ENCODE measurements at places on chromosomes 16 and 17. TPM values are rescaled to one million over a fixed set of nuclear protein-coding genes. Genes with fewer than 3 reads are reported as not detected.

Gene CFAP97D1
- total RNA-seq = not detected

DNA sequence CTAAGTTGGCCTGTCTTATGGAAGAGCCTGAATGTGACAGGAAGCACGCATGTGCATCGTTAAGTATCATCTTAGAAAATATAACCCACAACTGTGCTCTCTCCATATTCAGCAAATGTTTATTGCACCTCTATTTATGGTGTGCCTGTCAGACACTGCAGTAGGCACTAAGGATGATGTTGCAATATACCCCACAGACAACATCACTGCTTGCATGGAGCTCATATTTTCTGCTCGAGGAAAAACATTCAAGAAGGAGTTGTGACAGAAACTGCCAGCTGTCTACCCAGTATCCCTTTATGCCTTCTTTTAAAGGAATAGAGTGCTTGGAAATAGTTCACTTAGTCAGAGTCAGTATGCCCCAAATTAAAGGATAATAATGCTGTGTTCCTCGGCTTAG is 132.3 kb upstream of the RBFOX1 start:
- H3K36me3 ChIP-seq = no peaks in the 10 kb centered on the region
- H3K4me3 ChIP-seq = no peak overlapping the region
- H3K27me3 ChIP-seq = no peaks in the 10 kb centered on the region
- no peak overlapping the region for H3K27ac ChIP-seq

GRCh38 chr16:28089205-28089991 is 25.9 kb upstream of the GSG1L start:
- no peaks in the 10 kb centered on the region for H3K4me1 ChIP-seq
- no peaks in the 10 kb centered on the region for H3K27me3 ChIP-seq

Gene PFAS
- 66.4 TPM for total RNA-seq

Gene CCL1
- total RNA-seq = not detected

GRCh38 chr17:37740915-37741314 is 3.9 kb downstream of the HNF1B start:
- peaks cover 69% of the 10 kb centered on the region for H3K27me3 ChIP-seq
- H3K4me3 ChIP-seq = no peak overlapping the region
- no peak overlapping the region for H3K27ac ChIP-seq
- H3K36me3 ChIP-seq = no peaks in the 10 kb centered on the region
- DNase-seq = no peak

- no peak for DNase-seq
- H3K4me1 ChIP-seq = no peaks in the 10 kb centered on the region
- no peak overlapping the region for H3K27ac ChIP-seq
- H3K4me3 ChIP-seq = no peak overlapping the region
- no peaks in the 10 kb centered on the region for H3K36me3 ChIP-seq
Measured at GRCh38 chr16:67949645-67950044, 5.7 kb upstream of the LCAT start.

DNA sequence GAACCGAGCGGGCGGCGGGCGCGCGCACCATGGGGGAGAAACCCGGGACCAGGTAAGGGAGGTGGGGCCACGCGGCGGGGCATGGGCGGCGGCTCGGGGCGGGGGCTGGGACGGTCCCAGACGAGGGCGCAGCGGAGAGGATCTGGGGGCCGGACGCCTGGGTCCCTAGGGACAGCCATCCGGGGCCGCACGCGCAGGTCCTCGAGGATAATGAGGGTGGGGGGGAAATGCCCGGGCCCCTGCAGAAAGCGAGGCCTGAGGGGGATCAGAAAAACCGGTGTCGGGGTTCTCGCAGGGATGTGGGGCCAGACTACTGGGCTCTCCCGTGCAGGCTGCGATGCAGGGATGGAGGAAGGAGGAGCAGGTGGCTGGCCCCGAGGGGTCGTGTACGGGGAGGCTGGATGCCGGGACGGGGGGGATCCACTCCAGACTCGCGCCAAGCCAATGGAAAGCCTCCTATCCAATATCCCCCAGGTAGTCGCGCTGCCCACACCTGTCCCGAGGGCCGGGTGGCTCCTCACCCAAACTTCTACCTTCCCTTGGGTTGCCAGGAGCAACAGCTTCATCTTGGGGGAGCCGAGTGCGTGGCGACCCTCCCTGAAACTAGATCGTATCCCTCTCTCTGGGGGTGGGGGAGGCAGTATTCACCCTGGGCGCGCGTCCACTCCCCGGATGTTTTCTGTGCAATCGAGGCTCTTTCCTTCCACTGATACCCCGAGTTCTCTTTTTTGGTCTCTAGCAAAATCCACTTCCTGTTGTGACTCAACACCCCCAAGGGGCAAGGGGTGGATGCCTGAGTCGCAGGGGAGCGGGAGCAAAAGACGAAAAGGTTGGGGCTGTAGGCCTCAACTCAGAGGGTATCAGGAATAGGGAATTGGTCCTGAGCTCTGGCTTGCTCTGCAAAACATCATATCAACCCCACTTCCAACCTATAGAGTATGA is 532 bp downstream of the ARRB2 start:
- no peaks in the 10 kb centered on the region for H3K27me3 ChIP-seq
- DNase-seq = peak; percentile 65
- H3K36me3 ChIP-seq = peaks cover under 1% of the 10 kb centered on the region
- H3K27ac ChIP-seq = peak overlapping the region; percentile 60
- H3K4me1 ChIP-seq = peaks cover 34% of the 10 kb centered on the region

DNA sequence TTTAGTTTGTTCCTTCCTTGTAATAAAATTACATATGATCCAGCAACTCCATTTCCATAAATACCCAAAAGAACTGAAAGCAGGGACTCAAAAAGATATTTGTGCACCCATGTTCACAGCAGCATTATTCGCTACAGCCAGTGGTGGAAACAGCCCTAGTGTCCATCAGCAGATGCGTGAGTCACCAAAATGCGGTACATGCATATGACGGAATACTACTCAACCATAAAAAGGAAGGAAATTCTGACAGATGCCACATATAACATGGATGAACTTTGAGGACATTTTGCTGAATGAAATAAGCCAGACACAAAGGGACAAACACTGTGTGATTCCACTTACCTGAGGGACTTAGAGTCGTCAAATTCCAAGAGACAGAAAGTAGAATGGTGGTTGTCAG is 9.1 kb upstream of the SLC47A2 start:
- H3K27ac ChIP-seq = no peak overlapping the region
- no peaks in the 10 kb centered on the region for H3K27me3 ChIP-seq
- peaks cover 12% of the 10 kb centered on the region for H3K4me1 ChIP-seq
- H3K36me3 ChIP-seq = no peaks in the 10 kb centered on the region

DNA sequence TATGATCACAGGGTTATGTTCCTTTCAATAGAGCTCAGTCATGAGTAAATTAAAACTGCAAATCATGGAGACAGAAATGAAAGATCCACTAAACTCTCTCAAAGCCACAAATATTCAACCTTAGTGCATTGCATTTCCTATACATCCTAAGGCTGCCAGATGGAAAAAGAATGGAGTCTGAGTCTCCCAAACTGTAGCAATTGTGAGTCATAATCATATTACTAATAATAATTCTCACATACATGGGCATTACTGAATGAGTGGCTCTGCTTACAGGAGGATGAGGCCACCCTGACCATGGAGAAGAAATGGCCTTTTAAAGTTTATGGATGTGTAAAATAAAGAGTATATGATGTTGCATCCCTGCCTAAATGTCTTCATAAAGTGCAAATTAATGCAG is 3.2 kb downstream of the CA10 start:
- no peaks in the 10 kb centered on the region for H3K36me3 ChIP-seq
- H3K4me3 ChIP-seq = no peak overlapping the region
- DNase-seq = no peak
- H3K27ac ChIP-seq = no peak overlapping the region
- no peaks in the 10 kb centered on the region for H3K4me1 ChIP-seq
- H3K27me3 ChIP-seq = peaks cover 37% of the 10 kb centered on the region

- no peaks in the 10 kb centered on the region for H3K36me3 ChIP-seq
- no peak overlapping the region for H3K27ac ChIP-seq
- H3K4me3 ChIP-seq = no peak overlapping the region
- H3K4me1 ChIP-seq = no peaks in the 10 kb centered on the region
Measured at GRCh38 chr16:27781195-27781524, 231.2 kb downstream of the KATNIP start.

DNA sequence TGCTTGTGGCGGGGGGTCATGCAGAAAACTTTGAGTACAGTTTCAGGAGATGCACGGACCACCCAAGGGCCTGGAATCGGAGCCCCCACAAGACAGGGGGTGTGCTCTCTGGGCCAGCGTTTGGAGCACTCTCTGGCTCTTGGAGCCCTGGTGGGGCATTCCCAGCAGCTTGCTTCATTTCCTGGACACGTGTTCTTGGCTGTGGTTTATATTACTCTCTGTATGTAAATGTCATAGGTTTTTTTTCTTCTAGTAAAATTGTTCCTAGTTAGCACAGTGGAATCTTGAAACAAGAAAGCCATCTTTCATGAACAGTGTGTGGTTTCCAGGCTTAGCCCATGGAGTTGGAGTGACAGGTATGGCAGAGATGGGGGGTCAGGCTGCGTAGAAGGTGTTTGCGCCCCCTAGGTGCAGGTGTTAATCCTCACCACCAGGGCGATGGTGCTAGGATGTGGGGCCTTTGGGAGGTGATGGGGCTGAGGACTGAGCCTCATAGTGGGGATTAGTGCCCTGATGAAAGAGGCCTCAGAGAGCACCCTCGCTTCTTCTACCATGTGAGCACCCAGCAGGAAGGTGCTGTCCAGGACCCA is 79.8 kb downstream of the JPH3 start:
- no peak for DNase-seq
- no peaks in the 10 kb centered on the region for H3K36me3 ChIP-seq
- no peak overlapping the region for H3K27ac ChIP-seq

DNA sequence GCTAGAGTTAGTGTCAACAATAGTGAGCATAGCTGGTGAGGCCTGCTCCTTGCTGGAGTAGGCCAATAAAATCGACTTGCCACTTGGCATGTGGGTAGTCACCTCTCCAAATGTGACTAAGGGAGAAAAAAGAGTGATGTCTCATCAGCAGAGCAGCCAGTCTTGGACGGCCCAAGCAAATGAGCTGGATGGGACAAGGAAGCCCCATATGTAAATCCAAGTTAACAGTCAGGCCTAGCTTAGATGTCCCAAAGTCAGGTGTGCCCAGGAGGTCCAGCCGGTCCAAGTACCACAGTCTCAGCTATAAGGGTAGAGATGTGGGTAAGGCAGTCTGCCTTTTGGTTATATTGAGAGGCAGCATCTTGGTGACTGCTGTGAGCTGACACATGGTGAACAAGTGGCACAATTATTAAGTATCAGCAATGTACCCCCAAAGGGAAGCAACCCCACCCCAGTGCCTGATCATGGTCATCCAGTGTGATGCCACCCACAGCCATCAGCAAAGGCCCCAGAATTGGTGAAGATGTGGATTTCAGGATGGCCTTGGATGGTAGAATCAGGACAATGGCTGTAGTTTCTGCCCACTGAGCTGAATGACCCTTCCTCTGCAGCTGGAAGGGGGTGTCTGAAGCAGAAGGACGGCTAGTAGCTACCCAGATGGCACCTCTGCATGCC is 83.4 kb downstream of the TNFRSF13B start:
- no peak overlapping the region for H3K27ac ChIP-seq
- no peaks in the 10 kb centered on the region for H3K4me1 ChIP-seq
- H3K36me3 ChIP-seq = no peaks in the 10 kb centered on the region
- H3K27me3 ChIP-seq = no peaks in the 10 kb centered on the region

GRCh38 chr16:69301861-69302260 is 9.3 kb upstream of the VPS4A start:
- no peaks in the 10 kb centered on the region for H3K4me1 ChIP-seq
- no peak overlapping the region for H3K4me3 ChIP-seq
- H3K36me3 ChIP-seq = no peaks in the 10 kb centered on the region
- H3K27ac ChIP-seq = no peak overlapping the region
- no peaks in the 10 kb centered on the region for H3K27me3 ChIP-seq

Gene CX3CL1
- not detected for total RNA-seq

Gene C1QTNF8
- not detected for total RNA-seq

Gene NTN3
- not detected for total RNA-seq

Gene ANKRD40
- 35.3 TPM for total RNA-seq

DNA sequence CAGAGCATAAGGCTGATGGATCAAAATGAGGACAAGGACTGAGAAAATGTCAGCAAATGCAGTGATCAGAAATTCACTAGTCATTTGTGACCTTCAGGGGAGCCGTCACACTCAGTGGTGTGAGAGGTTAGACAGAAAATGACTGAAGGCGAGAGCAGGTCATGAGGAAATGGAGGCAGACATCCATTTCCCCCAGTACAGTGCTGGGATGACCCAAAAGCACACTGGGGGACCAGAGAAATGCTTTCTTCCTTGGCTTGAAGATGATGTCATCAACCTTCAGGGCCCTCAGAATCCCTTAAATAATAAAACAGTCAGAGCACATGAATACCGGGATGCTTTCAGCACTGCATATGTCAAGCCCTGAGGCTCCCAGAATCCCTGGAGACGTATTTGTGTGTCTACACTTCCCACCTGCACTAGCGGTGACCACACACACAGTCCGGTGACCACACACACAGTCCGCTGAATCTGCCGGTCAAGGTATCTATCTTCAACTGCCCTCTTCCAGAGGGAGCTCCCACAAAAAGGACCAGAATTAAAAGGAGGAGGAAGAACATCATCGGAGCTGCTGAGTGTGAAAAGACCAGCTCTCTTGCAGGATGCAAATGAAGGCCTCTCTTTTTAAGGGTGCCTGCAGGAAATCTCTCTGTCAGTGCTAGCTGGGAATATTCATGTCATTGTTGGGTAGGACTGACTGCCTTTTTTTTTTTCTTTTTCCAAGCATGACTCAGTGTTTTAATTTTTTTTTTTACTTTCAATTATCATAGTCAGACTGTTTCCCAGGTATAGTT is 8.2 kb downstream of the UBE2O start:
- H3K4me1 ChIP-seq = peaks cover 73% of the 10 kb centered on the region
- no peaks in the 10 kb centered on the region for H3K36me3 ChIP-seq
- no peak overlapping the region for H3K27ac ChIP-seq
- no peaks in the 10 kb centered on the region for H3K27me3 ChIP-seq
- DNase-seq = no peak
- H3K4me3 ChIP-seq = no peak overlapping the region

Gene CCL2
- 4.4 TPM for total RNA-seq

Gene PHB1
- total RNA-seq = 72.3 TPM

- no peaks in the 10 kb centered on the region for H3K27me3 ChIP-seq
- DNase-seq = no peak
- H3K36me3 ChIP-seq = no peaks in the 10 kb centered on the region
- H3K27ac ChIP-seq = no peak overlapping the region
- no peak overlapping the region for H3K4me3 ChIP-seq
Measured at GRCh38 chr16:49603956-49604355, 230.4 kb downstream of the C16orf78 start.

Data from B cell (primary cell).